CD4-positive, alpha-beta T cell treated with Interferon alpha-2 for 1 hour (primary cell): ENCODE measurements at places on chromosomes 6 and 20.

- no peak for DNase-seq
Measured at GRCh38 chr20:22962567-22963439, 72.3 kb upstream of the SSTR4 start.

DNA sequence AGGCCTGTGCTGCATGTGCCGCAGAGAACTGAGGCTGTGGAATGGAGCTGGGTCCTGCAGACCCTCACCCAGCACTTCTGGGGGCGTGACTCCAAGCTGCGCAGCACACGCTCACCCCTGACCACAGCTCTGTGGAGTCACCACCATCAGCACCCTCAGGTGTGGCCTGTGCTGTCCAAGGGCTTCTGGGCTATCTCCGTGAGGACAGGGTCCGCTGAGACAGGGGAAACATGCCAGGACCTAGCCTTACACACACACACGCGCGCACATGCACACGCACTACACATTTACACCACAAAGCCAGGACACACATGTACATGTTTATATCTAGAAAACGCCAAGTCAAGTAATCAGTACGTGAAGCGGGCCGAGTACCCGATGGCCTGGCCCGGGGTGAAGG, 26.8 kb upstream of the TCFL5 start:
- DNase-seq = no peak

DNA sequence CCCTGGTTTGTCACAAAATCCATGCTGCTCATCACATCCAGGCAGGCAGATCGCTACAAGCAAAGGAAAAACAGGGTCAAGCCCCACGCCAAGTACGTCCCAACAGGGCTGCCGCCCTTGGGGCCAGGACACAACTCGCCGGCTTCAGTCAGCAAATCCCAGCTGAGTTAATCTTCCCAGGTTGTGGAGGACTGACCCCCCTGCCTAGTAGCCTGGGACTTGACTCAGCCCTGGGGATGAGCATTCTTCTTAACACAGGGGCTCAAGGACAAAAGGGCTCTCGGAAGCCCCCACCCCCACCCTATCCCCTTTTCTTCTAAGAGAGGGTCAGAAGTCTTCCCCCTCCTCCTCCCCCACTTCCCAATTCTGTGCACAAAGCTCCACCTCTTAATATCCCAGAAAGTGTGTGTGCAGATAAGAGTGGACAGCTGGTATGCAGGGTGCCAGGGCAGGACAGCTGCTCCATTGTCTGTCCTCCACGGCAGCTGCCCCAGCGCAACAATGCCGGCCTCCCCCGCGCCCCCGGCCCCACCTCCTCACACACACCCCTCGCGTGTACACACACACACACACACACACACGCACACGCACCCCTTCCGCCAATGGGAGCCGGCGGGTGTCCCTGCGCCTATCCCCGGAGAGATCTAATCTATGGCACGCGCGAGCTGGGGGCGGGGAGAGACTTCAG, 4.5 kb downstream of the DLL1 start:
- DNase-seq = no peak

GRCh38 chr20:46253391-46253790, 54.9 kb downstream of the CDH22 start:
- no peak for DNase-seq

- no peak for DNase-seq
Measured at GRCh38 chr6:55958790-55959189, 83.4 kb upstream of the BMP5 start.

GRCh38 chr6:43367245-43367984, 2.0 kb downstream of the ZNF318 start:
- DNase-seq = no peak

DNA sequence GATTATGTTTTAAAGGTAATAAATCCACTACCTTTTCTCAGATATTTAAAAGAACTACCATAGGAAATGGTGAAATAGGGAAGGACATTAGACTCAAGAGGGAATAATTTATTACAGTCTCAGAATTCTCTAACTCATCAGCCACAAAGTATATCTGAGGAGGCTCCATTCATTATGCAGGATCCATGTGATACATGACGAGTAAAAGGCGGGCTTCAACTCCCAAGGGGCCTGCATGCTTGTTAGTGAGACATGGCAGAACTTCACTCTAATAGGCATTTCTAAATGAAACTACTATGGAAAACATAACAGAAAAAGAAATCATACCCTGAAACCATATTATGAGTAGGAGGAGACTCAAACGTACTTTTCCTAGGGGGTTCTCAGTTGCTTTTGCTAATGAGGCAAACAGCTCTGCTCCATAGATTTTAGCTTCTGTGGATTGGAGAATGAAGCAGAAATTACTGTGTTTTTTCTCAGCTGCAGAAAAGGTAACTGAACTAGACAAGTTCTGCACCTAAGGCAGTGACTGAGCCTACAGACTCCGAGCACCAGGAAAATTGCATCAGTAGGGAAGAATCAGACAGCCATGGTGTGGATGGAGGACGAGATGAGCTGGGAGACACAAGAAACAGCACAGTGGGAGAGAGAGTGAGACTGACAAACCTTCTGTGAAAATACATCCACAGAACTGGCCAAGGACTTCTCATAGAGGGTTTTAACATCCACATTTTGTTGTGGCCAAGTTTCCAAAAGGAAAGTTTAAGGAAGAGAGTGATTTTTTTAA, 254.6 kb upstream of the PRDM1 start:
- no peak for DNase-seq
